ENCODE measurements at places on chromosomes 16 and 17.

DNA sequence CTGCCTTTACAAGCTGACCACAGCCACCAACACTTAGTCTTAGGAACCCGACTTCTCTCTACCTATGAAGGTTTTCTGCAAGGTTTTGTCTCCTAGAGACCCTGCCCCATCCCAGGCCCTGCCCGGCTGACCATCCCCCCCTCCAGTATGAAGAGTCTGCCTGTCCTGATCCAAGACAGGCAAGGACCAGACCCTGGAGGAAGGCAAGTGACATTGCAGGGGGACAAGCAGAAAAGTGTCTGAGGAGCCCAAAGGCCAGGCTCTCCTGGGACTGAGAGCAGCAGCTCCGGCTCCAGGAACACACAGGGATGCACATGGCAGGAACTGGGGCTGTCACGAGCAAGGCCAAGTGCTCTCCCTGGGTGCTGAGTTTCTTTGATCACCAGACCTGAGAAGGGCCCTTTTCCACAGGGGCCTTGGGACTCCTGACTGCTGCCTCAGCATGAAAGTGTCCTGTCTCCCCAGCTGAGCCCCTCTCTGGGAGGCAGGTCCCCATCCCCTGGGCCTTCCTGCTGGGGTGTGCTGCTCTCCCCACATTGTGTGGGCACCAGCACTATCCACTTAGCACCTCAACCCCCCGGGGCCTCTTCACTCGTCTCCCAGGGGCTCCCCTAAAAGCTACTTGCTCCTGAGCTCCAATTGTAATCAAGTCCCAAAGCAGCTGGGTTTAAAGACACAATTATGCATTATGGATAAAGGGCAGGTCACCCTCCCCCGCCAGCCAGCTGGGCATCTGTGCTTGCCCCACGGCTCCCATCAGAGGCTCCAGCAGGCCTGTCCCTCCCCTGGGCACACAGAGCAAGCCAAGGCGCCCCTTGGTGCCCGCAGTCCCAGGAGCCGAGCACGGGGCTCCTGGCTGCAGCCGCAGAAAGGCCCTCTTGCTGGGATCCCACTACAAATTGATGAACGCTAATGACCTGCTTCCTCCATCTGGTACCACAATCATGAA lies 11.6 kb upstream of the CACNG4 start:
- peak; percentile 68 for DNase-seq

GRCh38 chr16:76343769-76344168 lies 66.6 kb downstream of the CNTNAP4 start:
- no peak for DNase-seq

- no peak for DNase-seq
Measured at GRCh38 chr17:44235583-44235936, 16.1 kb upstream of the UBTF start.

GRCh38 chr17:17001076-17001777 lies 29.3 kb upstream of the TNFRSF13B start:
- DNase-seq = peak; percentile 16

DNA sequence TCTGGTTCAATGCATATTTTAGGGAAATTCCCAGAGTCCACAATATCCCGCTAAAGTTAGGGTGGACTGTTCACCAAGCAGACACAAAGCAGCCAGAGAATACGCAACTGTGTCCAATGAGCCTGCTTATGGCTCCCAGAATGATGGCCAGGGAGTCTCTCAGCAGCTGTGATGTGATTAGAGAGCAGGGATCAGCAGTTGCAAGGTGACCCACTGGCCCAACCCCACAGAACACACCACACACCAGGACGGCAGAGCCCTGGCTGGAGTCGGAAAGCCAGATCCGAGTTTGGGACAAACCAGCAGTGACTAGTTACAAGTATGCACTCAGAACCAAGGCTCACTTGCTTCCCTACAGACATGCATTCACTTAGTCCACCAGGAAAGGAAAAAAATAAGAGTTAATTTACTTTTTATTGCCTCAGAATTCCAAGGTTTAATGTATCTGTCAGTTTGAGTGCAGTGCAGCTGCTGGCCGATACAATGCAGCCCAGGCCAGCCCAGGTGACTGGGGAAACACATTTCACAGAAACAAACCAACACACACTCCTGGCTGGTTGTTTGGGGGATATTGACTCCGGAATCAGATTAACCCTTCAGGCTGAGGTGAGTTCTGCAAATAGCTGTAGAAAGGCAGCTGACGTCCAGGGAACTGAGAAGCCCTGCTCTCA lies 121.7 kb downstream of the HIC1 start:
- no peak for DNase-seq

DNA sequence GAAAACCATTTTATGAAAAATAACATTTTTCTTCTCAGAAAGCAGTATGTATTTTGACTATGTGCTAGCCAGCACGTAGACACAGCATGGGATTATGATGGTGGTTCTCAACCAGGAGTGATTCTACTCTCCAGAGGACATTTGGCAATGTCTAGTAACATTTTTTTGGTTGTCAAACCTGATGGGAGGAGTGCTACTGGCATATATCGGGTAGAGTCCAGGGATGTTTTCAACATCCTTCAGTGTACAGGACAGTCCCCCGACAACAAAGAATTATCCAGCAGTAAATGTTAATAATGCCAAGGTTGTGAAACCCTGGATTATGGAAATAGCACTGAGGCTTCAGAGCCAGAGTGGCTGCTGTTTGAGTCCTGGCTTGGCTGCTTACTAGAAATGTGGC lies 27.7 kb downstream of the AP2B1 start:
- DNase-seq = no peak

GRCh38 chr16:15961571-15962090 lies 12.2 kb downstream of the ABCC1 start:
- DNase-seq = no peak

DNA sequence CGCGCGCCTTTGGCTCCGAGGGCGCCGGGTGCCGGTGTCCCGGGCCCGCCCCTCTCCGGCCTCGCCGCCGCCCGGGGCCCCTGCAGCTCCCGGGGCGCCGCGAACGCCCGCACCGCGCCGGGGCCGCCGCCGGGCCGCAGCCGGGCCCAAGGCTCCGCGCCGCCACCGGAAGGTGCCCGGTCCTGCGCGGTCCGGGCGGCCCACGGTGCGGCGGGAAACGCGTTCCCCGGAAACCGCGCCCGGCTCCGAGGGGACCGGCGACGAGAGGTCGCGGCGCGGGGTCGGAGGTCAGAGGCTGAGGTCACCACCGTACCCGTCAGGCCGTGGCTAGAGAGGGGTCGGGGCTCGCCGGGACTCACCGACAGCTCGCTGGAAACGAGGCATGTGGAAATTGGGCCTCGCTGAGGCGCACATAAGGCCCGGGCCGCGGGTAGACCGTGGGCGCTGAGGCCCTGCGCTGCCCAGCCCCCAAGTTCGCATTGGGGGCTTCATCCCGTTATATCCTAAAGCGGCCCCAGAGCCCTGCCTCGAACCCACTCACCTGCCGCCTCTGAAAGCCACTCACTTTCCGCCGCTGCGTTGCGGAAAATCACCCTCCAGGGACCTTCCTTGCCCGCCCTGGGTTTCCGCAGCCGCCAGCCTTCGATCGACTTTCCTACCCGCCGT lies at the start of gene DUS1L:
Gene DUS1L (minus strand): TSS at position 167 of the 666 bp plus-strand sequence. CDS start 745 bp downstream, outside the sequence.
- peak; percentile 23 for DNase-seq

DNA sequence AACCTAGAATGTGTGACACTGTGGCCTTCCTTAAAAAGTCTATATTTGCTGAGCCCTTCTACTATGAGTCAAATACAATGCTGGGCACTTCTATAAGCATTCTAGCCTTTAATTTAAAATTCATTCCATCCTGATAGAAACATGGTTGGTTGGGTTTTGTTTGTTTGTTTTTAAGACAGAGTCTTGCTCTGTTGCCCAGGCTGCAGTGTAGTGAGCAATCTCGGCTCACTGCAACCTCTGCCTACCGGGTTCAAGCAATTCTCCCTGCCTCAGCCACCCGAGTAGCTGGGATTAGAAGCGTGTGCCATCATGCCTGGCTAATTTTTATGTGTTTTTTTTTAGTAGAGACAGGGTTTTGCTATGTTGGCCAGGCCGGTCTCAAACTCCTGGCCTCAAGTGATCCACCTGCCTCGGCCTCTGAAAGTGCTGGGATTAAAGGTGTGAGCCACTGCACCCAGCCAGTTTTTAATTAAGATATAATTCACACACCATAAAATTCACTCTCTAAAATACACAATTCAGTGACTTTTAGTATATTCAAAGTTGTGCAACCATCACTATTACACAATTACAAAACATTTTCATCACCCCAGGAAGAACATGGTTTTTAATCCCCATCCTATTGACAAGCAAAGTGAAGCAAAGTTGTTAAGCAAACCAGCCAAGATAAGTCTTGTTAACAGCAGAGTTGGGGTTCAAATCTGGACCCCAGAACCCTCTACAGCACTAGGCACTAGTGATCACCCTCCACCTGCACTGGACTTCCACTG lies 42.8 kb downstream of the CMTM4 start:
- no peak for DNase-seq

DNA sequence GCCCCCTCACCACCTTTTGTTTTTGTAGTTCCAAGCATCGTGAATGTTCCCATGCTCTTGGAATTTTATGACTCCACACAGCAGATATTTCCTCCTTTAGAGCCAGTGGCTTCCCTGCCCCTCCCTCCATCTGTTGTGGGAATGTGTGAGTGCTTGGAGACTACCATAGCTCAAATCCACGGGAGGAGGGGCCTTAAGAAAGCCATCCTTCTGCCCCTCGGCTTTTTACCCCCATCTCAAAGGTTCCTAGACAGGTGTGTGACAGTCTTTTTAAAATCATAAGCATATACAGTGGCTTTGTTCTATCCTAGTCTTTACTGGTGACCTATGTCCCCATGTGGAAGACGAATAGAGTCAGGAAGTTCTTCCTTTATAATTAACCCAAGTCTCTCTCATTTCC lies 47.2 kb downstream of the YPEL2 start:
- DNase-seq = no peak

DNA sequence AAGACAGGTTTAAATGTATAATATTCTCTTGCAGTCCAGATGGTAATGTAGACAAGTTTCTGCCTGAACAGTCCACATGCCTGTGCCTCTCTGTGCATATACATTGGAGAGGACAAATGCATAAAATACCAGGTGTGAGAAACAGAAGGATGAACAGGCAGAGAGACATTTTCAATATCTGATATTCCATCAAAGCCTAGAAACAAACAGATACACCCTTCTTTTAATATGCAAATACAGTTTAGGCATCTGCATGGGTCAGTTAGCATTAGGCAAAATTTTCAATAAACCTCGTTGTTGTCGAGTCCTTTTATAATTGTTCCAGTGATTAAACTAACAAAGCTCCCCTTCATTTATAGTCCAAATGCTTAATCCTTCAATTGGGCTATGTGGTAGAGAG lies 897 bp downstream of the OMG start:
- DNase-seq = peak; percentile 55

- no peak for DNase-seq
Measured at GRCh38 chr17:6523330-6523729, 33.0 kb downstream of the PITPNM3 start.

GRCh38 chr17:81518785-81519283 lies 6.2 kb upstream of the ACTG1 start:
- no peak for DNase-seq

- DNase-seq = no peak
Measured at GRCh38 chr17:35170968-35171771, 23.0 kb downstream of the SLC35G3 start.

DNA sequence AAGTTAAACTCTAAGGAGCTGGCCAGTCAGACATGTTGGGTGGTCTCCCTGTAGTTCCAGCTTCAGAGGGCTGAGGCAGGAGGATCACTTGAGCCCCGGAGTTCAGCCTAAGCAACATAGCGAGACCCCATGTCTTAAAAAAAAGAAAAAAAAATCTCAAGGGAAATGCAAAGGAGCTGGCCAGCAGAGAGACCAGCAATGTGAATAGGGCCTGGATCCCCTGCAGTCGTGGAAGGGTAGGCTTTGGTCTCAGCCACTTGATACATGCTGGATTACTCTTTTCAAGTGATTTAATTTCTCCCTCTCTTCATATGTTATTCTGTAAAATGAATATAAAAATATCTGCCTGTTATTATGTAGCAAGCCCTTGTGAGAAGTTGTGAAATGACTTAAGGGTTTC lies 207.7 kb downstream of the SPECC1 start:
- no peak for DNase-seq

- DNase-seq = no peak
Measured at GRCh38 chr16:74601126-74601871, 5.6 kb downstream of the GLG1 start.

- no peak for DNase-seq
Measured at GRCh38 chr17:16293931-16294330, 59.3 kb downstream of the CENPV start.

- no peak for DNase-seq
Measured at GRCh38 chr16:2151188-2152091, 3.0 kb downstream of the RAB26 start.

DNA sequence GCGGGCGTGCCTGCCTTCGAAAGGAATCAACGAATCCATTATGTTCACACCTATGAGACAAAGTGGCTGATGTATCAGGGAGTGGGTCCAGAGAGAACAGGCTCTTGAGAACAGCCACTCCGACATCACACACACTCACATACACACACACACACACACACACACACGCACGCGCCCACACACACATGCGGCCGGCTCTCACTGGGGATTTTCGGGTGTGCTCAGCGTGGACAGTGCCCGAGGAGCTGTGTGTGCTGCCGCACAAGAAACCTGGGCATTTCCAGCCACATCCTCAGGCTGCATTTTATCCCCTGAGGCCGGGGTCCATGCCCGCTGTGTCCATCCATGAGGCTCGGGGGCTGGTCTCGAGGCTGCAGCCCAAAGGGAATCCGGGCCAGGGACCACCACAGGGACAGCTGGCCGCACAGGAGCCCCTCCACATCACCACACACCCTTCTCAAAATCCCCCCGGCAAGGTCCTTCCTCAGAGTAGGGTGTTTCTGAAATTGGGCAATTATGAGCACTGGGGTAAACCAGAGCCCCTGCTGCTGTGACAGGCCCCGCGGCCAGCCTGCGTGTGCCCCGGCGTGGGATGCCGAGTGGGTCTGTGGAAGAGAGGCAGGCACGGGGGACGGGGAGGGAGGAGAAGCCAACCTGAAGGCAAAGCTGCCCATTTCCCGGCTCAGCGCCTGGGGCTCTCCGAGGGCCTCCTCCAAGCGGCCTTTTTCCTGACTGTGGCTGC lies 24.8 kb downstream of the MRM3 start:
- no peak for DNase-seq

GRCh38 chr16:69386596-69386995 lies 789 bp upstream of the TERF2 start:
- no peak for DNase-seq

- DNase-seq = no peak
Measured at GRCh38 chr16:14106961-14107360, 35.8 kb downstream of the MRTFB start.

- no peak for DNase-seq
Measured at GRCh38 chr17:76955191-76955590, 87.0 kb downstream of the MGAT5B start.

DNA sequence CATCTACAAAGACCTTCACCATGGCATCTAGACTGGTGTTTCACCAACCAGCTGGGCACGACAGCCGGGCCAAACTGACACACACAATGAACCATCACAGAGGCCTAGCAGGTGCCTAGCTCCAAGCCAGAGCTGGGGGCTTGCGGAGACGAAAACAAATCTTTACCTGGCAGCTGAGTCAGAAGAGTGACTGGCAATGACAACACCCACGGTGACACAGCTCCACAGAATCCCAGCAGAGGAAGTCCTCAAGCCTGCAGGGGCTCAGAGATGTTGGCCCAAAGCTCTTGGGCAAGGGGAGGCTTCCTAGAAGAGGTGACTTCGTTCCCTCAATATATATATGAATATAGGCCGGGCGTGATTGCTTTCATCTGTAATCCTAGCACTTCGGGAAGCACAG lies 5.1 kb downstream of the MMP25 start:
- no peak for DNase-seq

- DNase-seq = peak; percentile 46
Measured at GRCh38 chr16:47311738-47312505, 148.9 kb downstream of the ITFG1 start.

Measured in NCI-H2171 treated with DMSO at 0.1 percent for 48 hours (cell line).